Airway epithelial cell (primary cell): ENCODE measurements at places on chromosomes 4 and X. TPM values are rescaled to one million over a fixed set of nuclear protein-coding genes. Genes with fewer than 3 reads are reported as not detected.

Gene ETDA
- total RNA-seq, result not detected in 2 replicates

Gene AR
- total RNA-seq, result 0.09 and 0.42 TPM in 2 replicates

Gene SPATA4
- not detected in 2 replicates for total RNA-seq

Gene SPARCL1
- total RNA-seq, result not detected in 2 replicates

Gene ADRA2C
- total RNA-seq, result not detected in 2 replicates

Gene FGG
- not detected in 2 replicates for total RNA-seq

Gene FGF5
- total RNA-seq, result 0.19 and 1.1 TPM in 2 replicates

Gene GPRASP1
- total RNA-seq, result 0.14 and 1.1 TPM in 2 replicates

Gene DCAF4L1
- total RNA-seq, result 0.21 TPM in 1 of 2 replicates, not detected in the other

Gene PCDH7
- total RNA-seq, result 13.0 and 18.3 TPM in 2 replicates

Gene JAKMIP1
- total RNA-seq, result not detected in 2 replicates

Gene IL15
- not detected in 2 replicates for total RNA-seq

Gene RBM41
- total RNA-seq, result 7.3 and 11.5 TPM in 2 replicates

Gene SORBS2
- 6.3 and 17.7 TPM in 2 replicates for total RNA-seq

Gene MFAP3L
- total RNA-seq, result 0.70 and 2.0 TPM in 2 replicates

Gene NLRP2B
- total RNA-seq, result not detected in 2 replicates
